Osteoblast (primary cell): ENCODE measurements at places on chromosomes 5 and 9. TPM values are rescaled to one million over a fixed set of nuclear protein-coding genes. Genes with fewer than 3 reads are reported as not detected.

DNA sequence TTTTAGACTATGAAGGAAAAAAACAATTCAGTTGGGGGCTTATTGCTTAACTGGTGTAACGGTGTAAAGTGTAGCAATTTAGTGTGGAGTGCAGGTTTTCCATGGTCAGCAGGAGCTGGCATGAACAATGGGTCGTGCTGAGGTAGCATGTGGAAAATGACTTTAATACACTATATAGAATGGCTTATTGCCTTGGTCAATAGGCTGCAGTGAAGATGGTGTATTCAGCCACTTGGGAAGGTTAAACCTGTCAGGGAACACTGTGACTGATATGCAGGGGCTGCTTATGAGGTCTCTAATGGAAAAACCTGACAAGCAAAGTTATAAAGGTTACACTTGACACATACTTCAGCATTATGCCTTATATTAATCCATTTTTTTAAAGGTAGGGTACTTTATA lies 764.7 kb upstream of the ARRDC3 start:
- no peak for DNase-seq

GRCh38 chr9:129182625-129183494 lies 4.8 kb upstream of the IER5L start:
- peak; percentile 89 for DNase-seq

- no peak for DNase-seq
These were observed 82.9 kb downstream of the RAPGEF1 start for GRCh38 chr9:131657037-131657377.

DNA sequence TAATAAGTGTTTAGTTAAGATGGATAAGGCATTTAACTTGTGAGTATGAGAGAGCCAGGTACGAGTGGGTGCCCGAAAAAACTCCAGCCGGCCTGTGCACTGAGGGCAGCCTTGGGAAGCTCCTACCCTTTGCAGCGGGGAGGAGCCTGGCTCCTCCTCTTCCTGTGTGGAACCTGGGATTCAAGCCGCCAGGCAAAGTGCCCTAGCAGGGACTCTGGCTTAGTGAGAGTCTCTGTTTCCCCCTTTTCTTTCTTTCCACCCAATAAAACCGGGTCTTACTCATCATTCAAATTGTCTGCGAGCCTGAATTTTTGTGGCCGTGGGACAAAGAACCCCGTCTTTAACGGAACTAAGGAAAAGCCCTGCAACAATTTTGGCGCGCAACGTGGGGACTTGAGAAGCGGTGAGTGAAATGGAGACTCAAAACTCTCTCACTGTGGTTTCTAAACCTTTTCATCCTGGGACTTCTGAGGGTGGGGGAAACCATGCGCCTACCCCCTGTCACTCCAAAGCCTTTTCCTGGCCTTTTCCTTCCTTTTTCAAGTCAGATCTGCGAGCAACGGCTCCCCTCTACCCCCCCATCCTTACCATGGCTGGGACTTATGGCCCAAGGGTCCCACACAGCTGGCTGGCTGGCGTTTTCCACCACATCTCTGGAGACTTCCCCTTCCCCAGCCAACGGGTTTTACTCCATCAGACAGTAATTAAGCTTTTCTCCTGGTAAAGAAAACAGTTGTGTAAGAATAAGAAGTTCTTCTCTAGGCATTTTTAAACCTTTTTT lies 535.7 kb upstream of the ACO1 start:
- DNase-seq, result no peak

DNA sequence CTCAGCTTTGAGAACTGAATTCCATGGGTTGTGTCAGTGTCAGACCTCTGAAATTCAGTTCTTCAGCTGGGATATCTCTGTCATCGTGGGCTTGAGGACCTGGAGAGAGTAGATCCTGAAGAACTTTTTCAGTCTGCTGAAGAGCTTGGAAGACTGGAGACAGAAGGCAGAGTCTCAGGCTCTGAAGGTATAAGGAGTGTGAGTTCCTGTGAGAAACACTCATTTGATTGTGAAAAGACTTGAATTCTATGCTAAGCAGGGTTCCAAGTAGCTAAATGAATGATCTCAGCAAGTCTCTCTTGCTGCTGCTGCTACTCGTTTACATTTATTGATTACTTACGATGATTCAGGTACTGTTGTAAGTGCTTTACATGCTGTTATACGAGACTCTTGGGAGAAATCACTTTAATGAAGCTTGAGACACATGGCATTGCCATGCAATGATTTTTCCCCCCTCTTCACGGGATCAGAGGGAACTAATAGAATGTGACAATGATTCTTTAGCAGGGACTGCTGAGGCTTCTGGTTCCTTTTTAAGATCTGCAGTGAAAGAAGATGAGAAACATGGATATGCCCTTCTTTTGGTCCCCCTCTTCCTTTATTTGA lies 63.8 kb downstream of the PTTG1 start:
- no peak for DNase-seq

DNA sequence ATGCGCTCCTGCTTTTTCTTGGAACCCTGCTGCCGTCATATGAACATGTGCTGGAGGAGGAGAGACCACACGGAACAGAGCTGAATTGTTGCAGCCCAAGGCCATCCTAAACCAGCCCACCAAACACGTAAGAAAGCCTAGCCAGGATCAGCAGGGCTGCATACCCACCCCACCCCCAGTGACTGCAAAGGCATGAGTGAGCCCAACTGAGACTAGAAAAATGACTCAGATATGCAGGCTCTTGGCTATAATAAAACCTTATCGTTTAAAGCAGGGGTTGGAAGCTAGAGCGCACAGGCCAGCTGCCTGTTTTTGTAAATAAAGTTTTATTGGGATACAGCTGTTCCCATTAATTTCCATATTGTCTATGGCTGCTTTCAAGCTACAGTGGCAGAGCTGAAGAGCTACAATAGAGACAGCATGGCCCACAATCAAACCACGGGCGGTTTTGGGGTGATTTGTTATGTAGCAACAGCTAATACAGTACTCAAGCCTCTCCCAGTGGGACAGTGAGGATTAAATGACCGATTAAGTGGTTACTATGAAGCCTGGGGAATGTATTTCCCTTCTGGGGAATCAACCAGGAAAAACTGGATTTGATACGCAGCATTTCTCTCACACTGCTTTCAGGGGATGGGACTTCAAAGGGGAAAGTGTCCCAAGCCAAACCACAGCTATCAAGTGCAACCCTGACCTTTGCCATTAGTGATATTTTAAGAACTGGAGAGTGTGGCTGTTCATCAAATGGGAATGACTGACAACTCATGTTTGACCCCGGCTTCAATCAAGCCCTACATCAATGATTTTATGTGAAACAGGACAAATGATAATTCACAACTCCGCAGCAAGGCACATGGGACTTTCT lies 6.3 kb downstream of the SHB start:
- peak; percentile 91 for DNase-seq

DNA sequence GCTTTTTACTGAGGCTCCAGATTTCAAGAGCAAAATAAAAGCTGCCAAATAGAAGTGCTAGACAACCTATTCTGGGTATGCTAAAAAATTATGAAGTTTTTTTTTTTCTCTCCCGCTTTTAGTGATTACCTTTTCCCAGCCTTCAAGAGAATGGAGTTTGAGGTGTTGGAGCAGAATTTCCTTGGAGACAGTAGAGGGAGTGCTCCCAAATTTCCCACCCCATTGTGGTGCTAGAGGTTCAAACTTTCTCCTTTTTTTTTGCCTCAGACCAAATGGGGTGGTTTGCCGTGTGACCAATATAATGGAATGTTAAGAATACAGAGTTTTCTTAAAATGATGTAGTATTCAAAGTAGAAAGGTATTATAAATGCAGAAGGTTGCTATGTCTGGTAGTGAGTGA lies 244.2 kb upstream of the RIOK2 start:
- DNase-seq, result no peak

GRCh38 chr5:90967443-90967842 lies 408.8 kb downstream of the ADGRV1 start:
- no peak for DNase-seq

DNA sequence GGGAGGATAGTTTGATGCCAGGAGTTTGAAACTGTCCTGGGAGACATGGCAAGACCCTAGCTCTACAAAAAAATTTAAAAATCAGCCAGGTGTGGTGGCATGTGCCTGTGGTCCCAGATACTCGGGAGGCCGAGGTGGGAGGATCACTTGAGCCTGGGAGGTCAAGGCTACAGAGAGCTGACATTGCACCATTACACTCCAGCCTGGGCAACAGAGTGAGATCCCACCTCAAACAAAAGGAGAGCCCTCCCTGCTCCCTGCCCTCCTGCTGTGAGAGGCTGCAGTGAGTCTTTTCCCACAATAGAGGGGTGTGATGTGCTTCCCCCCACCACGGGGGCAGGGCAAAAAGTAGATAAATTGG lies 10.1 kb upstream of the CCDC187 start:
- DNase-seq, result no peak

DNA sequence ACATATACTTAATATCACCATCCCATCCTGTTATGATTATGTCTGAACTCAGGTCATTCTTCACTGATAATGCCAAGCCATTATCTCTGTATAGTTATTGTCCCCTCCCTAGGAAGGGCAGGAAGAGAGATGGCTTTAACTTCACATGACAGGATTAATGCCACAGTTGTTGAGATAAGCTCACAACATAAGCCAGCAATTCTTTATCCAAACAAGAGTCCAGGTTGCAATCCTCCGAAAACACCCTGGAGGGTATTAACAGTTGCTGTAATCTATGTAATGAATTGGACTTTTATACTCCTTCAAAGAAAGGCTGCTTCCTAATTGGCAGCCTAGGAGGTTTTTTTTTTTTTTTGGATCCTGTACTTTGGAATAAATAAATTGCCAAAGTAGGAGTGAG lies 779.4 kb downstream of the SEMA5A start:
- DNase-seq, result no peak

DNA sequence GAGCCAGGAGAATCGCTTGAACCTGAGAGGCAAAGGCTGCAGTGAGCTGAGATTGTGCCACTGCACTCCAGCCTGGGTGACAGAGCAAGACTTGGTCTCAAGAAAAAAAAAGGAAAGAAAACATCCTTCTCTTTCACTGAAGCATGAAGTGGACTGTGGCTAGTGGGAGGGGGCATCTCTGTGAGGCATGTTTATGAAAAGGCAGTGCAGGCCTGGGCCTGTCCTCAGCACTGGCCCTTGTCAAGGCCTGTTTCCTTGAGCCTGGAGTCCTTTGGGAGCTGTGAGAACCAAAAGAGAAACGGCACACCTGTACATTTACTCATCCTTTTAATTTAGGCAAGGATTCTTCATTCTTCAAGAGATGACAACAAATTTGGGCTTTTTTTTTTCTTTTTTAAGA lies 18.3 kb upstream of the FUBP3 start:
- DNase-seq, result no peak

- no peak for DNase-seq
These were observed 232.6 kb downstream of the EPB41L4A start for GRCh38 chr5:112186401-112186990.

- no peak for DNase-seq
These were observed 36.2 kb downstream of the FBXL17 start for GRCh38 chr5:108345541-108346171.

- peak; percentile 39 for DNase-seq
These were observed 13.4 kb upstream of the ZCCHC9 start for GRCh38 chr5:81288021-81288433.

DNA sequence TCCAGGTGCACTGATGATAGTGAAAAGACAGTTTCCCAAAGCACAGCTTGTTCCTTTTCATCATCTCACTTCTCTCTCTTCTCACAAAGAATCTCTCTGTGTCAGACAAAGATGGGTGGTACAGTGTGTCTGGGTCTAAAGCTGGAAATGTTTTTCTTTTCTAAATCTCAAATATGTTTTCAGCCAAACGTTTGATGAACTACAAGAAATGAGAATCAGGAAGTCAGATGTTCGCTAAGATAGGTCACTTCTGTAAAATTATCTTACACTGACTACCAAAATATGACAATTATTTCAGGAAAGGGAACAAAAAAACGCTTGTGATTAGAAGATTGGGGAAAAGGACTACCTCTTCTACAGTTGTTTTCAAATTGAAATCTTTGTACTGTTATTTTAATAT lies 708.8 kb downstream of the PTPRD start:
- DNase-seq, result no peak

- peak; percentile 88 for DNase-seq
These were observed 316.3 kb downstream of the MCTP1 start for GRCh38 chr5:94968507-94969095.

DNA sequence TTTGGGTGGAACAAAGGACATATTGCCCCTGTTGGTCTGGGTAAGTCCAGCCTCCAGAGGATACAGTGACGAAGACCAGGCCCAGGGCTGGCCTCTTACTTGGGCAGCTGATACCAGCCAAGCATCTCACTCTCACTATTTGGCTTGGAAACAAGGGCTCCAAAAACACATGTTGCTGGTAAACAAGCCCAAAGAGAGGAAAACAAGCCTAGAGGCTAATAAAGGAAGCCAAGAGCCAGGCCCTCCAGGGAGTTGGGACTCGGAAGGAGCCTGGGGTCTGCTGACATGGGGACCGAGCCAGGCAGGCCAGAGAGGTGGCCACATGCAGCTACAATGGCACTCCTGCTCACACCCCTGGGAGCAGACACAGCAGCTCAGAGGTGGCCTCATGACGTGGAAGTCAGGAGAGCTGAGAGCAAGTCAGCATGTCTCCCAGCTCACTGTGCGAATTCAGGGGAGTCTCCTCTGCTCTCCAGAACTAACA lies 5.7 kb downstream of the SPARC start:
- DNase-seq, result no peak

DNA sequence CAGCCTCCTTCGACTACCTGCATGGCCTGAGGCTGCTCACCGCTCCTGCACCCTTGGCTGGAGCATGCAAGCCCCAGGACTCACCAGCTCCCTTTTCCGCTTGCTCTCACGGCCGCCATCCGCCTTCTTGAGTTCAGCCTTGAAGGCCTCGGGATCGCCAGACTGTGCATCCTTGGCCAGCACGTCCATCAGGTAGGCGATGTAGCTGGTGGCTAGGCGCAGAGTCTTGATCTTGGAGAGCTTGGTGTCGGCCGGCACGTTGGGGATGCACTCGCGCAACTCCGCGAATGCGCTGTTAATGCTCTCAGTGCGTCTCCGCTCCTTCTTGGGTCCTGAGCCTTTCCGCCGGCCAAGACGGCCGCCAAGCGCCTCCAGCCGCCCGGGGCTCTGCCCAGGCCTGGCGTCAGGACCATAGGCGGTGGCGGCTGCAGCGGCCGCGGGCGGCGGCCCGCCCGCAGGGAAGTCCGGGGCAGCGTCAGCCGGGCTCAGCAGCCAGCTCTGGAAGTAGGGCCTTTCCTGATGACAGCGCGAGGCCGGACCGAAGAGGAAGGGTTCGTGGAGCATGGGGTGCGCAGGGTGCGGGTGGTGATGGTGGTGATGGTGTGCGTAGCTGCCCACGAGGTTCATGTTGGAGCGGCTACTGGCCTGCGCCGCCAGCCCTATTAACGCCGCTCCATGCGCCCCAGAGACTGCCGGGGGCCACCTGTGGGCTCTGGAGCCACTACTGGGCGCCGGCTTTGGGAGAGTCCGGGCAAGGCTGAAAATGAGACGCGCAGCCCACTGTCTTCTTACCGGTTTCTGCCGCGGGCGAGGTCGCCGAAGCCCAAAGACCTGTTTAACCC lies 424 bp downstream of the HAND1 start:
- DNase-seq, result peak; percentile 88

Gene FGF1
- 2.9 and 4.3 TPM in 2 replicates for total RNA-seq

Gene POLR1E
- total RNA-seq, result 25.3 and 33.3 TPM in 2 replicates

Gene BTNL3
- not detected in 2 replicates for total RNA-seq

Gene IL9
- not detected in 2 replicates for total RNA-seq

Gene TMEM267
- total RNA-seq, result 17.4 and 18.6 TPM in 2 replicates

Gene ENTPD2
- total RNA-seq, result not detected in 2 replicates

Gene NAA35
- total RNA-seq, result 23.5 and 25.6 TPM in 2 replicates

Gene LAMC3
- under 0.01 TPM in 1 of 2 replicates, not detected in the other for total RNA-seq

Gene ADAMTS2
- 144 and 203 TPM in 2 replicates for total RNA-seq

Gene OLFML2A
- total RNA-seq, result 27.1 and 29.7 TPM in 2 replicates
